SK-N-SH treated with all-trans-retinoic acid at 6 μM for 48 hours (cell line): ENCODE measurements at places on chromosomes 4 and X.

GRCh38 chr4:80343887-80344286 lies 8.4 kb downstream of the CFAP299 start:
- ATAC-seq = no peak

GRCh38 chrX:119738742-119739141 lies 19.6 kb upstream of the SOWAHD start:
- ATAC-seq = no peak

GRCh38 chr4:26388671-26389070 lies 67.9 kb downstream of the RBPJ start:
- ATAC-seq = no peak

- ATAC-seq = no peak
These were observed 123.4 kb upstream of the GUCY1A1 start for GRCh38 chr4:155543126-155543765.

DNA sequence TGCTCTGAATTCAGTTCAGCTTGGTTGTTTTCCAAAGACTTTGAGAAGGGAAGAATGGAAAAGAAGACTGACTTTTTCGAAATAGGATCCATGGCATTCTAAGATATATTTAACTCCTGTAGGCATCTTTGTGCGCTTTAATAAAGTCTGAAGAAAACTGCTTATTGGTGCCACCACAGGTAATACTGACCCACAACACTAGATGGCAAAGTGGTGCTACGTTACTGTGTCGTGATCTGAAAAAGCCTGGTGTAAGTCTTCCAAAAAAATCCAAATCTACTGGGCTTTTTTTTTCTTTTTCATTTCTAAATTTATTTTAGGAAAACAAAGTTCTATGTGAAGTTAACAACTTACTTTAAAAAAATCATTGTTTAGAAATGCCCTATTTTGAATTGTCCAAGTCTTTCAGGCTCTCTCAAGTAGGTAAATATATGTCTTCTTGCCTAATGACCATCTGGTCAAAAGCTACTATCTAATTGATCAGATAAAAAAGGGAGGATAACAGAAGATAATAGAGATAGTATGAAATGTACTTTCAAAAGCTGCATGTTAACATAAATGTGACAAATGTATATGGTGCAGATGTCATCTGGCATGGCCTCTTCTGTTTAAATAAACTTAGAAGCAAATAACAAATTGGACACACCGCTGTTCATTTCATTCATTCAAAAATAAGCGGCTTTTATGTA lies 47.0 kb upstream of the MID1IP1 start:
- peak; percentile 91 for ATAC-seq
